ENCODE measurements at places on chromosomes 1 and 21. TPM values are rescaled to one million over a fixed set of nuclear protein-coding genes. Genes with fewer than 3 reads are reported as not detected.
A peak's percentile ranks its signal among the peaks of the same experiment; 100 is the strongest.

DNA sequence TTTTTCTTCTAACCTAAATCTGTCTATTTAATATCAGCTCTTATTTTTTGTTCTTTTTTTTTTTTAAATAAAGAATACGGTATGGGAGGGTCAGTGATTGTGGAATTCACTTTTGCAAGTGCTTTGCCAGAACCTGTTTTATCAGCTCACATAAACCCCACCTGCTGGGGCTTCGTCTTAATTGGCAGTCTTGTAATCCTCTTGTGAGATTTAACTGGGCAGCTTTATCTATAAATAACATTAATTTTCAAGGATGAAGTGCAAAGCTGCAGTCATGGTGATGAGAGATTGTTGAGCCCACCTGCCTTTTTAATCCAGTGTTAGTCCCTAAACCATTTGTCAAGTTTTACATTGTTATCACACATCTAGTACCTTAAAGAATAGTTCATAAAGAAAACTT lies 18.2 kb upstream of the PDC start:
- DNase-seq, result no peak

DNA sequence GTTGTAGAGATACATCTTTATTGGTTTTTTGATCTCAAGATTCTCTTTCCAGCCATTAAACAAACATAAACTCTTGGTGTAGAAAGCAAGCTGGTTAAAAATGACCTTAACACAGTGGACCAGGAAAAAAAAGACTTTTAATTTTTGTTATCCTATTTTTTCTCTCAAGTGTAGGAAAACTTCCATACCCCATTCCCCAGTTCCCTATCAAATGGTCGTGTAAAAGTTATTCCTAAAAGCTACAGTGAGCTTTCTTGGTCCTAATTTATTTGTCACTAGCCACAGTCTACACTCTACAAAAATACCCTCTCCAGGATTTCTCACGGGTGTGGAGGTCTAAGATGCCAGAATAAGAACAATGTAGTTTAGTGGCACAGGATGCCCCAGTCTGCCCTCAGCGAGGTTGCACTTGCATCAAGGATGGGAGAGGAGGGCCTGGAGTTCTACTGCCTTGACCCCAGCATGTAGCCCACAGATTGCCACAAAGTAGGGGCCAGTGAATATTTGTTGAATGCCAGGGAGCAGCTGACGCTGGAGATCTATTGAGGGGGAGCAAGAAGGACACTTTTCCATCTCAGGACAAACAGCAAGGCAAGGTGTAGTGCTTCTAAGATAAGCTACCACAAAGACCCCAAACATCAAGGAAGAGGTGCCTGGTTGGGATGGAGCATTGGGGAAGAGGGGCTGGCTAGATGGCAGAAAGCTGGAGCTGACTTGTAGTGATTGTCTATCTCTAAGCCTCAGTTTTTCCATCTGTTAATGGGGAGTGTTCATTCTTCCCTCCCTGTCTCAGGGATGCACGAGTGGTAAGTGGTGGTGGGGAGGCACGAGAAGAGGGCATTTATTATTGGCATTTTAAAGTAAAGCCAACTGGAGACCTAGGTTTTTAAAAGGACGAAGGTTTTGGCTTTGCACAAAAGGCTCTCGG lies 1.8 kb downstream of the MYCL start:
- no peak for DNase-seq

GRCh38 chr1:204376919-204377799 lies 17.4 kb upstream of the PLEKHA6 start:
- no peak for DNase-seq

DNA sequence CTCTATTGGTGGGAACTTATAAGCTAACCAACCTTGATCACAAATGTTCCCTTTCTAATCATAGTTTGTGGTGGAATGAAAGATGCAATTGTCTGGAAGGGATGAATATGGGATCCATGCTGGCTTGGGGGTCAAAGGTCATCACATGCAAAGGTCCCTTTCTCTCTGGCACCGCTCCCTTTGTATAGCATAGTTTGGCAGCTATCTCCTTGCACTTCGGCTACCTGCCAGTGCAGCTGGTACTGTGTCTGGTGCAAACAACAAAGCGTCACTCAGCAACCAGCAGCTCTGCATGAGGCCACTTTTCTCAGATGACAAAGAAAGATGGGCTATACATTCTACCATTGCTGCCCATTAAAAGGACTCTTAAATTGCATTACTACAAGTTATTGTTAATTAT lies 188.2 kb upstream of the NFIA start:
- DNase-seq, result no peak

DNA sequence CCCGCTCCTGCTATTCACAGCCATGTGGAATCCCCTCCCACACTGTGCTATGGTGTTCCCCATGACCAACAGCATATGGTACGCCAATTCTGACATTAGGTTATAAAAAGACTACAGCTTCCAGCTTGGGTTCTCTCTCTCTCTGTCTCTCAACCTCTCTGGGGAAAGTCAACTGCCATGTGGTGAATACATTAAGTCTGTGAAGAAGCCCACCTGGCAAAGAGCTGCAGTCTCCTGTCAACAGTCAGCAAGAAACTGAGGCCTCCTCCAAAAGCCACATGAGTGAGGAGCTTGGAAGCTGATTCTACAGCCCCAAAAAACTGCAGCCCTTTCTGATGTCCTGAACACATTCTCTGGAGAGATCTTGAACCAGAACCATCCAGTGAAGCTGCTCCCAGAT lies 25.0 kb upstream of the LRRC38 start:
- no peak for DNase-seq

- DNase-seq, result no peak
These were observed 30.1 kb downstream of the RAP1A start for GRCh38 chr1:111649648-111650047.

- no peak for DNase-seq
These were observed 20.6 kb downstream of the STXBP3 start for GRCh38 chr1:108767115-108767514.

- no peak for DNase-seq
These were observed 44.9 kb downstream of the LRRC8D start for GRCh38 chr1:89865498-89866382.

DNA sequence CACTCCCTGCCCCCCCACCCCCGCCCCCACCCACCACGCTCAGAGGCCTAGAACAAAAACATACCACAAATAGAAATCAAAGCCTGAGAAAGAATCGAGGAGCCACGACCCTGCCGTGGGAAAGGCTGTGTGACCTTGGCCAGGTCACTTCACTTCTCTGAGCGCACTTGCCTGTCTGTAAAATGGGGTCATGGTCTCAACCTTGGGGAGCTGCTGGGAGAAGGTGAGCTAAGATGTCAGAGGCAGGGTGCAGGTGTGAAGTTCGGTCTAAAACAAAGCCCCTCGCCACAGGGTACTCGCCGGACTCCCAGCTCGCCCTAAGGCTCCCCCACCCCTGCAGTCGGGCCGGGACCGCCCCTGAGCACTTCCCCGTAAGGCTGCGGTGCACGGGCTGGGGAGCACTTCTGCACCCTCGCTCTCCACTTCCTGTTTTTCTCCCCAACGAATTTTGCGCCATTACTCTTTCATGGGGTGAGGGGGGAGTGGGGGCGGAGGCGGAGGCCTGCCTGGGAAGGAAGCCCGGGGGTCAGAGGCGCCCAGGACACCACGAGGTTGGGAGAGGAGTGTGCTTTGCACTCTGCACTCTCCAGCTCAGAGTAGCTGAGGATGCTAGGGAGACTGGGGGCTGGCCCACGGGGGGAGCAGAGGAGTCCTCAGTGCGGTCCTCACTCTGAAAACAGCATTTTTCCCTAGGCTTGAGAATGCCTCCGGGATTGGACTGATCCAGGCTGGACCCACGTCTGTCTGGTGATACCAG lies 21.9 kb upstream of the PIK3CD start:
- DNase-seq, result no peak

DNA sequence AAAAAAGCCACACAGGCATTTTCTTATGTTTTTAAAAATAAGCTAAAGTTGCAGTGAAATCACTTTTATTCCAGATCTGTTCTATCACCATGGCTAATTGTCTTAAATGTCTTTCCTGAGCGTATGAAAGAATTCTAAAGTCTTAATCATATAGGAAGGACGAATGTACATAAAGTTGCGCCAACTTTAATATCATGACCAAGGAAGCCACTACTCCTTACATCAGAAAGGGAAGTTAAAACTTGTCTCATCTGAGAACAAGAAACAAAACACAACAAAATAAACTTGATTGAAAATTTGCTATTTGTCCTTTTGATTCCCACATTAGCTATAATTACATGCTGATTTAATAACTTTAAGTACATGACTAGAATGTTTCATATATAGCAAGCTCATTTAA lies 26.5 kb downstream of the CNIH4 start:
- DNase-seq, result no peak

- DNase-seq, result no peak
These were observed 33.8 kb downstream of the STYXL2 start for GRCh38 chr1:167127661-167128060.

GRCh38 chr1:15153842-15154479 lies 414 bp downstream of the TMEM51 start:
- peak; percentile 77 for DNase-seq

DNA sequence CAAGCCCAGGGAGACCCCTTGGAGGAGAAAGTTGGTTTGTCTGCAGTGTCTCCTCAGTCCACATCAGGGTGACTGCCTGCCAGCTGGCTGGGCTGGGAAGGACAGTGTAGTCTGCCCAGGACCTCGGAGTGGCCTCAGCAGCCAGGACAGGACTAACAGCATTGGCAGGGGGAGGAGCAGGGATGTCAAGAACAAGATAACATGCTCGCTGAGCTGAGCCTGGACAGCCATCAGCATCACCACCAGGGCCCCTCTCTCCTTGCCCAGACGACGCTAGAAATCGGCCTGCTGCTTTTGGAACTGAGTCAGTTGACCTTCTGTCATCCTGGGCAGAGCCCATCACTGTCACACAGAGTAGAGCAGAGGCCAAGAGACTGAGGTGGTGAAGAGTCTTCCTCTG lies 83.6 kb upstream of the CNTN2 start:
- DNase-seq, result no peak

GRCh38 chr1:116394270-116394669 lies 21.2 kb downstream of the ATP1A1 start:
- no peak for DNase-seq

DNA sequence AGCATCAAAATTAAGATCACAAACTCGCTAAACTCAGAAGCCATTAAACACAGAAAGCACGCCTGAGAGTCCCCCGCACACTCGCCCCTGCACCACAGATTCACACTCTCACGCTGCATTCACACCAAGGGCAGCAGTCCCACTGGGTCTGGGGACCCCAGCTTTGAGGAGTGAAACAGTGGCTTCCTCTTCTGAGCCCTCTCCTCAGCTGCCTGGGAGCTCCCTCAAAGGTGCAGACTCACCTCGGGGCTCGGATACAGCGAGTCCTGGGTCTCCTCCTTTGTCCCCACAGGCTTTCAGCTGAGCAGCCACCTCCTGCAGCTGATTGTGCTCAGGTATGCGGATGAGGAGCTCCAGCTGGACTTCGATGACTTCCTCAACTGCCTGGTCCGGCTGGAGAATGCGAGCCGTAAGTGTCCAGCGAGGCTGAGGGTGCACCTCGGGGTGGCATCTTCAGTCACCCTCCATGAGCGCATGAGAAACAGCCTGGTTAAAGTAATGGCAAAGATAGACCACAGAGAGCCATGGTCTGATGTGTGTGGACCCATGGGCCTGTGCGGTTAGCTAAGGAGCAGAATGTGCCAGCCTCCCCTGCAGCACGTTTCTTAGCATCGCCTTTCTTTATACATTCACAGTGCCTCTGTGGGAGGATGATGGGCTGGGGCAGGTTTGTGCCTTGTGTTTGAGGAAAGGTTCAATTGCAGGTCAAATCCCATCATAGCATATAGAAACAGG lies 47.9 kb downstream of the CAPN9 start:
- no peak for DNase-seq

GRCh38 chr1:164748253-164748899 lies 189.4 kb downstream of the PBX1 start:
- peak; percentile 88 for DNase-seq

GRCh38 chr1:178627037-178627436 lies 98.0 kb upstream of the RALGPS2 start:
- no peak for DNase-seq

DNA sequence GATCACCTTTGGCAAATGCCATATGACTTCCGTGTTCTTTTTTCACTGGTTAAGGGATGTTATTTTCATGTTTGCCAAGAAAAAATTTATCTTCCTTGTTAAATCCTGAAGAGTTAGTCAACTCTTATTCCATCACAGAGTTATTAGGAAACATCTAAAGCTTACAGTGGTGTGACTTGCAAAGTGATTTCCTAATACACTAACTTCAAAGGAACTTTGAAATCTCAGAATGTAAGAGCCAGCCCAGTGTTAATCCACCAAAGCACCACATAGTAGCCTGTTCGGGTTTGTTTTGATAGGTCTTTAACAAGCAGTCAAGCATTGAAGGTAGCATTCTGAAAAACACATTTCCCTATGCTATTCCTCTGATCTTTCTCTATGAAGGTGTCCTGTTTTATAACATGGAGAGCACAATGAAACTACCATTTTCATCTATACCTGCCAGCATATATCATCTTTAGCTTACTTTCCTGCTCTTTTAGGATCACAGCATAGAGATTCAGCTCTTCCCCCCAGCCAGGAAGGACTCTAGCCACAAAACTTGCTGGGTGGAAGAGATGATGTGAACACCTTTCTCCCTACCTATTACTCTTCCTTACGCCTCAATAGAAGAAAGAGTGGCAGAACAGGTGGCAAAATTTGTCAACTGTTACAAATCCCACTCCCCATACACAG lies 82.4 kb upstream of the MAGI3 start:
- no peak for DNase-seq

DNA sequence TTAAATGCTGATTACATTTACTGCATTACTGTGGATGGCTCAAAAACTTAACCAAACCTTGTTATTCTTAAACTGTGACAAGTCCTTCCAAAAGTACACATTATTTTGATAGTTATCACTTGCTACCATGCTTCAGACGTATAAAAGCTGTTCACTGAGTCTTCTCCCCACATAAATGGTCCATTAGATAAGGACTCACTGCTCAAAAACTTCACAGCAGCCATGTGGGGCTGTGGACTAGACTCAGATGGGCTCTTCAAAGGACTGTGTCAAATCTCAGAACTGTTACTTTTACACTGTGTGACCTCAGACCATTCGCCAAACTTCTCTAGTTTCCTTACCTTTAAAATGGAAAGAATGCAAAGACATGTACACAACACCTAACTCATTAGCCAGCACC lies 11.6 kb downstream of the SCAF4 start:
- DNase-seq, result no peak

GRCh38 chr21:46401186-46401910 lies 57.3 kb upstream of the DIP2A start:
- DNase-seq, result no peak

- DNase-seq, result no peak
These were observed 624.4 kb downstream of the NCAM2 start for GRCh38 chr21:21622460-21623234.

GRCh38 chr1:168906367-168906766 lies 177.4 kb upstream of the DPT start:
- no peak for DNase-seq

The VAV3 gene
- total RNA-seq, result 7.2 TPM

The CYP4X1 gene
- 23.5 TPM for total RNA-seq

The DEPDC1 gene
- 4.1 TPM for total RNA-seq

The ROR1 gene
- 47.0 TPM for total RNA-seq

The OR2L5 gene
- total RNA-seq, result not detected

The CSRP1 gene
- total RNA-seq, result 223 TPM

The A3GALT2 gene
- not detected for total RNA-seq

The CCDC24 gene
- total RNA-seq, result 20.1 TPM

The FCMR gene
- total RNA-seq, result 8.5 TPM

The KIF21B gene
- 7.4 TPM for total RNA-seq

The PTPN7 gene
- total RNA-seq, result 4.5 TPM

The CD34 gene
- 44.8 TPM for total RNA-seq
